ENCODE measurements at places on chromosomes 7 and 10. TPM values are rescaled to one million over a fixed set of nuclear protein-coding genes. Genes with fewer than 3 reads are reported as not detected.
A peak's percentile ranks its signal among the peaks of the same experiment; 100 is the strongest.

The HOXA5 gene
- total RNA-seq = 32.1 TPM

The SHOC2 gene
- total RNA-seq = 123 TPM

The HNRNPF gene
- 83.9 TPM for total RNA-seq

The ZNF488 gene
- 4.5 TPM for total RNA-seq

The SFXN4 gene
- 17.5 TPM for total RNA-seq

The H2BK1 gene
- not detected for total RNA-seq

The NYAP1 gene
- 12.6 TPM for total RNA-seq

The MYO3A gene
- 4.5 TPM for total RNA-seq

The CFAP69 gene
- 10.9 TPM for total RNA-seq

The CUL2 gene
- total RNA-seq = 31.9 TPM

GRCh38 chr7:94664023-94664422 lies 8.1 kb upstream of the SGCE start:
- no peak for DNase-seq

DNA sequence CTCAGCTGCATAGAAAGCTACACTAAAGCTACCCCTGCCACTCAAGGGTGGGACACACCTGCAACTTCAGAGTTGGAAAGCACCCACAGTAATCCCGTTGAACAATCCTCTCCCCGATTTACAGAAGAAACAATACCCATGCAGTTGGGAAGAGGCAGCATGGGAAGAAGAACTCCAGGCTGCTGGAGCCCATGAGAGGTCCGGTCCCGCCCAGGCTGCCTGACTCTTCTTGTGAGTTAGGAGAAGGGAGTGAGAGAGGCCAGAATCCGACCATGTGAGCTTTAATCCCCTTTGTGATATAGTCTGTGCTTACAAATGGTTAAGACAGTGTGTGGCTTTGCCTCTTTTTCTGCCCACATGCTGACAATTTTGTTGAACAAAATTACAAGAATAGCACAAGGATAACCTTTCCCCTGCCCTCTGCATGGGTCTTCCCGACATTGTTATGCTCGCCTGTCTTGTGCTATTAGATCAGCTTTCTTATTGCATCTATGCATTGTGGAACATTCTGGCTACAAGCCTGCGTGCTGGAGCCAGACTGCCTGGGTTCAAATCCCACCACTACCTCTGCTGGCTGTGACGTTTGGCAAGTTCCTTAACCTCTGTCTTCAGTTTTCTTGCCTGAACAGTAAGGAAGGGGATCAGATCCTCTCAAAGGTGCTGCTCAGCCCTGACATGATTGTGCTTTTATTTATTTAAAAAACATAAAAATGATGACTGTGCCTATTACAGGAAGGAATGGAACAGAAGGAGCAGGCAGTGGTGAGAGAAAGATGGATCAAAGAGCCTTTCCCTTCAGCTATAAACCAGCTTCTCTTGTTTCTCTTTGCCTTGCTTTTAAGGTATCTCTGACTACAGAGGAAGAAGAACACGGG lies 56.0 kb downstream of the BPGM start:
- no peak for DNase-seq

GRCh38 chr10:14578060-14578952 lies 196.4 kb downstream of the FAM107B start:
- no peak for DNase-seq

DNA sequence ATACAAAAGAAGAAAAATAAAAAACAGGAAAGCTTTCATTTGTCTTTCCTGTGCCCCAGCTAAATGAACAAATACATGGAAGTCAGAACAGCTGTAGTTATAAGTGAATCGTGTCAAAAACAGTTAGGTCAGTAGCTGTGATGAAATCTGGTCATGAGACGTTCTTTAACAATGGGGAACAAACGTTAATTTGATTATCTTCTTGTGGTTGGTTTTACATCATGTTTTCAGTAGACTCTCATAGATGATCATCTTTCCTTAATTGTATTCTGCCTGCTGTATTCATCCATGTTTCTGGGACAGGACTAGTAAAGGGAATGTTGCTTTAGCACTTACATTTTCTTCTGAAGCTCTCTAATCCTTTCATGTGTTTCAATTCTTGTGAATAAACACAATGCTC lies 97.0 kb downstream of the PCLO start:
- DNase-seq = no peak

GRCh38 chr10:58529077-58529728 lies 16.5 kb downstream of the BICC1 start:
- DNase-seq = no peak

DNA sequence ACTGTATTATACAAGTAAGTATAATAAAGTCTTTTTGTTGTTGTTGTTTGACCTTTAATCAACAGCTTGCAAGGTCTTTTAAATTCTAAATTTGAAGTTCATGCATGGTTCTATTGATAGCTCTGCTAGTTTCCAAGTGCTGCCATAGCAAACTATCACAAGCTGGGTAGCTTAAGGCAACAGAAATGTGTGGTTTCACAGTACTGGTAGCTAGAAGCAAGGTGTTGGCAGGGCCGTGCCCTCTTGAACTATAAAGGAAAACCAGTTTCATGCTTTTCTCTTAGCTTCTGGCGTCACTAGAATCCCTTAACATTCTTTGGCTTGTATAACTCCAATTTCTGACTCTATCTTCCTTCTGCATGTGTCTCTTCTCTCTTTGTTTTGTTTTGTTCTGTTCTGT lies 1021.9 kb upstream of the AUTS2 start:
- no peak for DNase-seq

- no peak for DNase-seq
Measured at GRCh38 chr7:134075799-134076198, 51.3 kb upstream of the LRGUK start.

GRCh38 chr7:116689790-116690259 lies 17.8 kb downstream of the MET start:
- DNase-seq = no peak

- DNase-seq = no peak
Measured at GRCh38 chr10:62582804-62583208, 208.6 kb downstream of the ZNF365 start.

DNA sequence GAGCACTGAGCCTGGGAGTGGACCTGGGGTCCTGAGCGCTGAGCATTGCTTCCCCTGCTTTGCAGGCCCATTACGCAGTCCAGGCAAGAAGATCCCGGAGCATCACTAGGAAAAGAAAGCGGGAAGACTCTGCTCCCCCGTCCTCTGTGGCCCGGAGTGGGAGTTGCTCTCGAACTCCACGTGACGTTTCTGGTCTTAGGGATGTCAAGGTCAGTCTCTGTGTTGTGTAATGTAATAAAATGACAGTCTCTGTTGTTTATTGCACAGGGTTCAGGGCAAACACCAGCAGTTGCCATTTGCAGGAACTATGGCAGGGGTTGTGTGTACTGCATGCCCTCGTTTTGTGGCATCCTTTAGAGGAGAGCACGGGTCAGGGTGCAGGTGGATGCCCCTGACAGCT lies 10.0 kb downstream of the IDI2 start:
- no peak for DNase-seq

DNA sequence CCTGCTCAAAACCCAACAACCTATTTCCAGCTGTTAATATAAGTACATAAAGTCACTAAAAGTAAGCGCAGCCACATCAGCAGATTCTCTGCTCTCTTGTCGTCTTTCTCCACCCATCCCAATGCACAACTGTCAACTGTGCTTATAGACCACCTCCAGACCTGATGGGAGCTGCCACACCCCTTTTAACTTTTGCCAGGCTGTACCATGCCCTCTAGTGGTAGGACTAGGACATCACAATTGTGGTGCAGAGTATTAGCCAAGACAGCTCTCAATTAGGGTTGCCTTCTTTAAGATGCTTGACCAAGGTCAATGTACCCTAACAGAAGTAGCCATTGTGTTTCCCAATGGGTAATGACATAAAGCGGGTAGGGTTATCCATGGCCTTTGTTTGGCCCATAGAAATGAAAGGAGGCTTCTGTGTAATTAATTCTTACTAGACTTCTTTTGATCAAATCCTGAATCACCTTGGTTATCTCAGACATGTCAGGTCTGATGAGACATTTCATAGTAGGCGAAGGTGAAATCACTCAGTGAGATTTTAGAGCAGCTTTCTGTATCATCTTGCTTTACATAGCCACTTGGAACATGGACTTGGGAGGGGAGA lies 68.1 kb downstream of the SCRN1 start:
- DNase-seq = peak; percentile 76

GRCh38 chr7:12287901-12288300 lies 76.8 kb downstream of the TMEM106B start:
- DNase-seq = no peak

DNA sequence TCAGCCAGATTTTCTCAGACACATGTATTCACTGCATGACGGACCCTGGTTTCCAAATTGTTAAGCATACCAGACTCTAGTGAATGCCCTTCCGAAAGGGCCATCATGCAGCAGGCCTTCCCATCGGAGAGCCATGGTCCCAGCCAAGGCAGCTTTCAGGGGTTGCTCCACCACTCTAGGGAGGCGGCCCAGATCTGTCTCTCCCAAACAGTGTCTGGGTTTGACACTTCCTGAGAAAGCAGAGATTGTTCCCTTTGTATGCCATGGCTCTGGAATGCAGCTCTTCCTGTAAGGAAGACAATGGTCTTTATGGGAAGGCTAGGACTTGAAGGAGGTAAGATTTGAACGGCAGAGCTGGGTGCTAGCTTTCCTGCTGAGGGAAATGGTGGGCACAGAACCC lies 178.8 kb upstream of the BMPER start:
- DNase-seq = no peak

- no peak for DNase-seq
Measured at GRCh38 chr7:102934239-102934638, 21.4 kb downstream of the LRRC17 start.

GRCh38 chr7:143418681-143419458 lies 10.2 kb upstream of the EPHA1 start:
- no peak for DNase-seq

DNA sequence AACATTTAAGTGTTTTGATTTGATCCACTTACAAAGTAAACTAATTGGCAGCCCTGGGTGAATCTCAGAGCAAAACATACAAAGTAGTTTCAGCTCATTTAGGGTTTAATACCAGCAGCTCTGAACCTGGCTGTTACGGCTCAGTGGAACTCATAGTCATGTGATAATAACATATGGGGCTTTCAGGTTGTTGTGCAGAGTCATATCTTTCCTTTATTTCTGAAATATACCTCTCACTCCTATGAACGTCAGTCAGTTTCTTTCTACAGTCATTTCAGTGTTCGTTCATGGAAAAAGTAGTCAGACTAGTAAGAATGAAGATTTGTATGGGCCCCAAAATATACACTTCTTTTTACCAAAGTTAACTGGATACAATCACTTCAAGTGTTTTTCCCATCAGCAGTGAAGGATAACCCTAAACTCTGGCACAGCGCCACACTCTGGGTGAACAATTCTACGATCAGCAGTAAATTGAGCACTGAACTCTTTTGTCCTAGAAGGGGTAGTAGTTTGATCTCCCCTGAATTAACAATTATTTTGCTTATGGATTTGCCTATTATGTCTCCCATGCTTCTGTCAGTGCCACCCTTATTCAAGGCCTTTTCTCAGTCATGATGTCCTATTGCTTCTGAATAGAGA lies 218.6 kb downstream of the THSD7A start:
- no peak for DNase-seq

- no peak for DNase-seq
Measured at GRCh38 chr10:67200913-67201564, 275.2 kb downstream of the LRRTM3 start.

GRCh38 chr7:78296644-78297371 lies 498.2 kb downstream of the PHTF2 start:
- DNase-seq = no peak

DNA sequence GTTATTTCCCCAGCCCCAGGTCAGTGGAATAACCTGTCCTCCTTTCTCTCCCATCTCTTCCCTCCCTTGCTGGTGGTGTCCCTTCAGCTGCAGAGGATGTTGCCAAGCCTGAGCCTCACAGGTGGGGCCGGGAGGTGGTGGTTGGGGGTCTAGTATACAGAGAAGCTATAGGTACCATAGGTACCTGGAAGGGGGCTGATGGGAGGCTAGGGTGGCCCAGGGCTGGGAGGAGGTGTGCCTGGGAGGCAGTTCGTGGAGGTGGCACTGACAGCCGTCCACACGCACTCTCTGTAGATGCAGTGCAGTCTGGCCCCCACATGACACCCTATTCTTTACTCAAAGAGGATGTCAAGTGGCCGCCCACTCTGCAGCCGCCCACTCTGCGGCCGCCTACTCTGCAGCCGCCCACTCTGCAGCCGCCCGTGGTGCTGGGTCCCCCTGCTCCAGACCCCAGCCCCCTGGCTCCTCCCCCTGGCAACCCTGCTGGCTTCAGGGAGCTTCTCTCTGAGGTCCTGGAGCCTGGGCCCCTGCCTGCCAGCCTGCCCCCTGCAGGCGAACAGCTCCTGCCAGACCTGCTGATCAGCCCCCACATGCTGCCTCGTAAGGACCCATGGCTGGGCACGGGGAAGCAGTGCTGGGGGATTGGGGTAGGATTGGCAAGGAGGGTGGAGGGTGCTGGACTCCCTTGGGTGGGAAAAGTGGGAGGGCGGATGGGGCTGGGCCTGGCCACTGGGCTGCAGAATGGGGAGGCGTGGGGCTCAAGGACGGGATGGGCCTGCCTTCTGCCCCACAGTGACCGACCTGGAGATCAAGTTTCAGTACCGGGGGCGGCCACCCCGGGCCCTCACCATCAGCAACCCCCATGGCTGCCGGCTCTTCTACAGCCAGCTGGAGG lies 9.5 kb downstream of the IRF5 start:
- no peak for DNase-seq

- no peak for DNase-seq
Measured at GRCh38 chr10:112115781-112116385, 67.7 kb downstream of the GPAM start.
